ENCODE measurements at places on chromosomes 7 and 10. TPM values are rescaled to one million over a fixed set of nuclear protein-coding genes. Genes with fewer than 3 reads are reported as not detected.

The BBIP1 gene
- polyA plus RNA-seq, result 28.3 TPM

The EPHA1 gene
- 1.8 TPM for polyA plus RNA-seq

The GIMAP4 gene
- not detected for polyA plus RNA-seq

The CYP2C18 gene
- not detected for polyA plus RNA-seq
